ENCODE measurements at places on chromosomes 7 and 10.
A peak's percentile ranks its signal among the peaks of the same experiment; 100 is the strongest.

DNA sequence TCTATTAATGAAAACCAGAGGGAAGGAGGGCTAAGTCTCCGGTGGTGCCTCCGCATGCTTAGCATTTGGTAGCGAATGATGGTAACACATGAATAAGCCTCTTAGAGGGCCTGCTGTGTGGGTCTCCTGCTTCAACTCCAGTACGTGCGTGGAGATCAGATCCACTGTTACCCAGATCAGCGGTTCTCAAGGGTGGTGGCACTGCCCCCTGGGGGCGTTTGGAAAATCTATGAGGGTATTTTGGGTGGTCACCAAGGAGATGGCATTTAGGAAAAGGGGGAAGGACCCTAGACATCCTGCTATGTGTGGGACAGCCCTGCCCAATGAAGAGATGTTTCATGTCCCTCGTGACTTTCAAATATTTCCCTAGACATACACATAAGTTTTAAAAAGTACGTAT lies 57.1 kb upstream of the TM9SF3 start:
- no peak for DNase-seq

GRCh38 chr7:69817121-69817520 lies 218.8 kb downstream of the AUTS2 start:
- DNase-seq = peak; percentile 24

DNA sequence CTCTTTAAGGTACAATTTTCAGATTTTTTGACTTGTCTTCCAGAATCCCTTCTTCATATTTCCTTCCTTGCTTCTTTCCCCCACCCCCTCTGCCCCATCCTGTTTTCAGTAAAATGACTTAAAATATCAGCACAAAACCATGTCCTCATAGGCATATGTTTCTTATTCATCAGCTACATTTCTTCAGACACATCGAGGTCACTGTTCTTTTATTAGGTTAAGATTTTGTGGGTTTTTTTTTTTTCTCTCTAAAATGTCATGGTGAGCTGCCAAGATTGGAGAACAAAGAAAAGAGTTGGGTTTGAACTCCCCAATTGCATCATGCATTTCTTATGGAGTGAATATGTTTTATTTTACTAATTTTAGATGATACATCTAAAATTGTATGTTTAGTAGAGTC lies 35.8 kb downstream of the LAMB4 start:
- DNase-seq = no peak

- no peak for DNase-seq
These were observed 35.7 kb upstream of the MDFIC start for GRCh38 chr7:114886241-114886640.

DNA sequence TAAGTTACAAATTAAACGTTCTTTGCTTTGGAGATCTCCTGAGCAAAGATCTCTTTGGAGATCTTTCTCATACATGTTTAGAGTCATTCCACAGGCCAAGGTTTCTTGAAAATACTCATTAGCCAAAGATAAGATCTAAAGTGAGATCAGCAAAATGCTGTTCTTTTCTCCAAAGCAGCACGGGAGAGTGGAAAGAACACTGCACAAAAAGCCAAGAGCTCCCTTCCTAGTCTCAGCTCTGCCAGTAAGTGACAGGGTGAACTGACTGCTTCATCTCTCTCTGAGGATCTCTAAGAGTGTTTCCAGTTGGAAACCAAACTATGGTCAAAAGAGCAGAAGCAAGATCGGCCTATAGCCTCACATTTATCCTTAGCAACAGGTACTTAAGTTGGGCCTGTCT lies 168.4 kb upstream of the ASAH2 start:
- DNase-seq = no peak

GRCh38 chr10:125158601-125159485 lies 1.5 kb downstream of the CTBP2 start:
- DNase-seq = no peak

DNA sequence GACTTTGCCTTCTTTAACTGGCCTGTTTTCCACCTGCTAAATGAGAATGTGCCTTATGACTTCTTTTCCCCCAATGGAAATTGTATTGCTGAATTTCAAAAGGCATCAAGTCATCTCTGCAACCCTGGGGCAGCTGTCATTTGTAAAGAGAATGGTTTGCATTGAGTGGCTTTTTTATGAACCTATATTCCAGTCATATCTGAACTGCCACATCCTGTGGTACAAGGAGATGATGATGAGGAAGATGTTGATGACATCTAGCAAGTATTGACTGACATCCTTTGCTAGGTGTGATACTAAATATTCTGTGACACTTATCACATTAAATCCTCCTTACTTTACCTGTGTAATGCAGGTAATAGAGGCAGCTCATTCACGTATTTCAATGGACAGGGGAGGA lies 88.3 kb upstream of the KIAA1217 start:
- DNase-seq = no peak

DNA sequence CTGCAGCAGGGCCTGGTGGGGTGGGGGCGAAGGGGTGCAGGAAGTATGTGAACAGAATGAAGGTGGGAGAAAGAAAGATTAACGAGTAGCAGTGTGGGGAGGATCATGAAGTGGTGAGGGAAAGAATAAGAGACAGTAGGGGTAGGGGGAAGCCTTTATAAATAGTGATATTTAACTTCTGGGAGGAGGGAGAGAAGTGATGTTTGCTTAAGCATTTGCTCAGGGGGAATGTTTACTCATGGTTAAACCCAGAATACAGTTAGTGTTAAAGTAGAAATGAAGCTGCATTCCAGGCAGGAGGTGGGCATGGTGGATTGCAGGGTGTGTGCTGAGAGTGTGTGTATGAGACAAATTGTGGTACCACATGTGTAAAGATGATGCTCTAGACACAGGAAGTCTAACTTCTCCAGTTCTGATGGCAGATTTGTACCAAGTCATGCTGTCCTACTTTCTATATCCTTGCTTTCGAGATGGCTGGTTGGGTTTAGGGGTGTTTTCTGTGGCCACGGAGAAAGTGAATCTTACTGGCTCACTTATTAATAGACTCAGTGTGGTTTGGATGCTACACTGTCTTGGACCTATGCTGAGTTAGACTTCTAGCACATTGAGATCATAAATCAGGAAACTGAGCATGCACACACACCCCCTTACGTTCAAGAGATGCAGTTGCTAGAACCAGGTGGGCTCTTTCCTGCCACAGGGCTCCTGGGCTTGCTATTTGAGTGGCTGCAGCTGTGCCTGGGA lies 10.6 kb upstream of the DNMBP start:
- no peak for DNase-seq

GRCh38 chr7:24981171-24981951 lies 1.4 kb upstream of the OSBPL3 start:
- no peak for DNase-seq

GRCh38 chr7:41252957-41253356 lies 449.9 kb downstream of the INHBA start:
- DNase-seq = no peak

Measured in forelimb muscle (tissue), 1 donor.